NCI-H146 (cell line): ENCODE measurements at places on chromosomes 5 and 9.
A peak's percentile ranks its signal among the peaks of the same experiment; 100 is the strongest.

- no peak for DNase-seq
These were observed 131.5 kb downstream of the ARHGAP26 start for GRCh38 chr5:142901476-142902185.

GRCh38 chr5:51685419-51685818, 302.2 kb downstream of the ISL1 start:
- DNase-seq = no peak

DNA sequence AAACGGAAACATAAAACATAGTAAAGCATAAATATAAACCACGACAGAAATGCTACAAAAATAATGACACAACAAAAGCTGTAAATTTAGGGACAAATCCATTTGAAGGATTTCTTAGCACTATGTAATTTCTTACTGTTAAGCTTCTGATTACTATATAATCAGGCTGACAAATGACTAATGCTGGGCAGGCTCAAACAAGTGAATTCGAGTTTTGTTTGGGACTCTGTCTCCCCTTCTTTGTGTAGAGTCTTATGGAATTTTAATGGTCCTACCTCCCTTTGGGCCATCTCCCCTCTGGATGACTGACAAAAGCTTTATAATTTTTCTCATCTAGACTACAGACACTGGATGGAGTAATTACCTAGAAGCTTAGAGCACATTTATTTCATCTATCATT, 24.6 kb upstream of the KIF2A start:
- DNase-seq = no peak

GRCh38 chr5:52998552-52999313, 9.6 kb downstream of the ITGA2 start:
- no peak for DNase-seq

- no peak for DNase-seq
These were observed 609.2 kb downstream of the CSNK1G3 start for GRCh38 chr5:124121198-124121597.

- no peak for DNase-seq
These were observed 9.1 kb downstream of the FNIP1 start for GRCh38 chr5:131787736-131788135.

- no peak for DNase-seq
These were observed 1.3 kb downstream of the SLC12A7 start for GRCh38 chr5:1110307-1111240.

DNA sequence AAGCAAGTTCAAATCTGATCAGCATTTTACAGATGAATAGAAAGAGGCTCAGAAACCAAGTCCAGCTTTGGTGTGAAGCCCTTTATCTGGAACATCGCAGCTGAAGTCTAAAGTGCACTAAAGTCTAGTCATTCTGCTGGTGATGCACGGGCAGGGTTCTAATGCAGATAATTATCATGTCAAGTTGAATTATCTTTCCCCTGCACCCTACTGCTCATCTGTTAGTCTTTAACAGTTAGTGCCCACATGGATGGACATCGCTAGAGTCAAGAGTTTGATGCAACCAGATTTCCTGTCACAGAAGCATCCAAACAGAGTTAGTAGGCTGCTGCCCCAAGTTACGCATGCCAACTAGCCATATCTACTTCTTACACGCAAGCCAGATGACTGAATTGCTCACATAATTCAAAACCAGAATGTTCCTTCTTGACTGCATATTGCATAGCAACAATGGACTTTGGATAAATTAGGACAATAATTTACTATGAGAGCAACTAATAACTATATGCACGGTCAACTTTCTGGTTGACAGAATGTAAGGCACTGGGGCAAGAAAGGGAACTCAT, 1.6 kb upstream of the TOMM5 start:
- DNase-seq = peak; percentile 13

DNA sequence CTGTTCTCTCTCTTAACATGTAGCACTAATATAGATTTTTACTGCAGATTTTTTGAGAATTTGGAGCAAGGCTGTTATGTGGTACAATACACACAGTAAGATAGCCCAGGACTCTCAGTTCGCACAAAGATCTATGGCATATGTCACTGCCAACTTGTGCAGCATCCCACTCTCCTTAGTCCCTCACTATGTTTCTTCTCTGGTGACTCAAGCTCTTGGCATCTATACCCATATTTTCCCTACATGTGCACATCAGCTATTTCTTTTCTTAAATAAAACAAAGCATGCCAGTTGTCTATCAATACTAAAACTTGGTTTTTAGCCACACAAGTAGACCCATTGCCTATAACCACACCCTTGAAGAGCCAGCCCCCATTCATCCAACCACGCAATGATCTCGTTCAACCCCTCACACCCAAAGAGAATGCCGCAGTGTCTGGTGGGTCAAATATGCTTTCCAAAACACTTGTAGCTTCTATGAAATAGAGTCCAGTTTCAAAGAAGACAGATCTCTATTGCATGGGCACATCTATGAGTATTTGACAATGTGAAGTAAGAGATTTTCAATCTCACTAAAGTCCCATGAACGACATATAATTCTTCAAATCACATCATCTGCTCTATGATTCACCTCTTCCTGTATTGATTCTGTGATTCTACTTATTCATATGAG, 18.2 kb upstream of the IL7R start:
- DNase-seq = no peak

DNA sequence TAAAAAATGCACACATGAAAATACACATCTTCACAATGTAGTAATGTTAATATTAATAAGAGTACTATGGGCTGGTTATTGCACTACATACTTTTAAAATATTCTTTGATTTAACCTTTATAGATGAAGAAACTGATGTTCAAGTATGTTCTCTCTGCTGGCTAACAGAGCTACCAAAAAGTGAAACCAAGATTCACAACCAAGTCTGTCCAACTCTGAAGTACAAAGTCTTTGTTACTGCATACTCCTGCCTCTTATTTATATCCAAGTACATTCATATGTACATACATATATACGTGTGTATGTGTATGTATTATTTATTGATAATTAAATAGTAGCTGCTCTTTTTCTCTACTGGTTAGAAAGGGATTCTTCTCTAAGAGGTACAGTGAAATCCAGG, 325.6 kb downstream of the BNC2 start:
- DNase-seq = no peak

- no peak for DNase-seq
These were observed 175.7 kb upstream of the RORB start for GRCh38 chr9:74321396-74321795.

- DNase-seq = peak; percentile 41
These were observed 221.6 kb downstream of the ACTL7B start for GRCh38 chr9:108634204-108634603.

GRCh38 chr9:121860744-121861143, 209.3 kb downstream of the DAB2IP start:
- no peak for DNase-seq

- DNase-seq = no peak
These were observed 112.3 kb downstream of the GCNT1 start for GRCh38 chr9:76571288-76571687.

DNA sequence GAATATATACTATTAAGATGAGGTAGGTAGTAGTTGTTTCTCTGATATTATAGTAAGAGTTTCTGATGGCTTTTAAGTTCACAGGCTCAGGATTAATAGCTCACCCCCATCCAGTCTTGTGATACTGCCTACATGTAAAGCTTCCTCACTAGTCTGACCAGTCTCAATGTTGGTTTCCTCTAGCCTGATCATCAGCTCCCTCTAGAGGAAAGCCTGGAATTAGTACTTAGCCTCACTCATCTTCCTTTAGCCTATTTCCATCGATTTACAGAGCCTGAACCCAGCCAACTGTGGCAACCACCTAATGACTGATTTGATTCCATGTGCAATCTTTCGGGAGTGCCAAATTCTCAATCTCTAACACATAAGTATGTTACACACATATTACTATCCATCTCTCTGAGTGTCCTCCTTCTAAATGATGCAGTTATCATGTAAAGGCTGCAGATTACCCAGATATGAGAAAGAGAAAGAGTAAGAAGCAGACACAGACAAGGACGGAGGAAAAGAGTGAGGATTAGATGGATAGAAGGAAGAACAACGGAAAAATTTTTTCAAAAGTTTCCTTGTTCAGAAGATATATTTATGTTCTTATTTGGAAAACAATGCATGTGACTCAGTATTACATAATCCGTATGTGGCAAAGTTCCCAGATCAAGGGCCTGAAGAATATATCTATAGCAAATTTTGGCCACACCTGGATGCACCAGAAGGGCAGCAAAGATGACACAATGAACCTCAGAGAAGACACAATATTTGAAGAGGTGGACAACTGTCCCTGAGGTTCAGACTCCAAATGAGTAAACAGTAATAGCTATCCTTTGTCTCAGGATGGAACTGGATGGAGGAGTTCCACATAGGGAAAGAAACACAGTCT, 333.7 kb downstream of the ELAVL2 start:
- DNase-seq = peak; percentile 80

DNA sequence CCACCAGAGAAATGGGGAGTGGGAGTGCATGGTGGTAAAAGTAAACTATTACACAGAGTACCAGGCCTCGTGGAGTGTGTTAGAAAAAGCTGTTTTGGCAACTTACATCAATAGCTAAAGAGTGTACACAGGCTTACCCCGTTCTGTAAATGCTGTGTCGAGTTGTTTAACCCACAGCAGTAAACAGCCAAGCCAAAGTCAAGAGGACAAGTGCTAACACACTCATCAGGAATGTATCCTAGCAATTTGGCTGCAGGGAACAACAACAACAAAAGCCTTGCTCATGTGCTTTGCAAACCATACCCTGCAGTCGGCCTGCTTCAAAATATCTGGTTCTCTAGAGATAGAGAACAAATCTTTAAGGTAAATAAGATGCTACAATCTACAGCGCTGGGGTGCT, 15.9 kb downstream of the DAP start:
- DNase-seq = no peak

DNA sequence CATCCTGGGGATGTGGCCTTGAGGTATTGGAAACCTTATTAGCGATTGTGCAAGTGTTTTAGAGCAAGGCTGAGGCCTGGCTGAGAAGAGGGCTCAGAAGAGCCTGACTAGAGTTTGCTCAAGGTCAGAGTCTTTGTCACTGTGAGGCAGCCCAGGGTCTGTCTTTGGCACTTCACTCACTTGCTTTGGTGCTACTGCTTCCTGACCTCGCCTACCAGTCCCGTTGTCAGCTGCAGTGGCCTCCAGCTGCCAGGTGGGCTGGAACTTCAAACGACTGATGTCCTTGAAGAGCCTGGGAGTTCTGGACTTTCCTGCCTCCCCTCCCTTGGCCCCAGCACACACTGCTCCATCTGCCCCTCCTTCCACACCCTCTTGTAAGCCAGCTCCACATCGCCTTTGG, 228.0 kb downstream of the SNX18 start:
- no peak for DNase-seq

DNA sequence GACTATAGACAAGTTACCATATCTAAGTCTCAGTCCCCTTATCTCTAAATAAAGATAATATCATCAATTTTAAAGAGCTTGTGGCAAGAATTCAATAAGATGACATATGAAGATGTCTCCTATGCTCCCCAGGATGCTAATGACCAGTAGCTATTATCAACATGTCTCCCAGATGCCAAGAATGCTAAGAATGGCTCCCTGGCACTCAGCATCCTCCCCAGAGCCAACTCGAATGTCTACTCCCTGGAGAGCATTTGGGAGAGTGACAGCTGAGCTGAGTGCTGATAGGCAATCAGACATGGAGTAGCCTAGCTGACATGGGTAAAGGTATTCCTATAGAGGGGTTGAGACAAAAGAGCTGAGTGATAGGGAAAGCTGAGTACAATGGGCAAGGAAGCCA, 15.9 kb downstream of the P4HA2 start:
- DNase-seq = no peak

DNA sequence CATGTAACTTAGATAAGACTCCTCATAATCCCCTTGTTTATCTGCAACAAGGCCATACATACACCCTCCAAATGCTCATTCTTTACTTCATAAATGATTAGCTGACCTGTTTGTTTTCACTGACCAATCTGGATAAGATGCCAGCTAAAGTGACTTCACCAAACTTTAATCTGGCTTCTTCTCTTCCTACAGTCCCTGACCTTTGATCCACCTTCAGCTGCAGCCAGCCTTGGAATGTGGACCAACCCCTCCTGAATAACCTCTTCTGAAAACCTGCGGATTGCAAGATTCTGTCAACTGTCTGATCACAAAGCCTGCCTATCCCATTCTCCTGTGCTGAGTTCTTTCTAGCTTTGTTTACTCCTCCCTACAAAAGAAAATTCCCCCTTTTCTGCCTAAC, 476.8 kb downstream of the LRRC70 start:
- no peak for DNase-seq

GRCh38 chr5:7991125-7991821, 122.3 kb downstream of the MTRR start:
- peak; percentile 36 for DNase-seq

DNA sequence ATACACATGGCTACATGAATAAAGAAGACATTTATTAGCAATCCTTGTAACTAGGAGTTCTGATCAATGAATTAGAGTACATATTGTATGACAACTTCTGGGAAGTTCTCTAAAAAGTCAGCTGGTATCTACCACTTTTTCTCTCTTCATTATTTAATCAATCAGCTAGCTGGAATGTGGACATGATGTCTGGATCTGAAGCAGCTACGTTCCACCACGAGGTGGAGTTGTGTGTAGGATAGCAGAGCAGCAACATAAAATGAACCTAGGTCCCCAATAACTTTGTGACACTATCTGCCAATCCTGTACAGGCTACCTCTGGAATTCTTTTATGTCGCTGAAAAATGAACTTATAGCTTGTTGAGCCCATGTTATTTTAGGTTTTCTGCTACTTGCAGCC, 32.9 kb upstream of the ENTREP1 start:
- DNase-seq = no peak

DNA sequence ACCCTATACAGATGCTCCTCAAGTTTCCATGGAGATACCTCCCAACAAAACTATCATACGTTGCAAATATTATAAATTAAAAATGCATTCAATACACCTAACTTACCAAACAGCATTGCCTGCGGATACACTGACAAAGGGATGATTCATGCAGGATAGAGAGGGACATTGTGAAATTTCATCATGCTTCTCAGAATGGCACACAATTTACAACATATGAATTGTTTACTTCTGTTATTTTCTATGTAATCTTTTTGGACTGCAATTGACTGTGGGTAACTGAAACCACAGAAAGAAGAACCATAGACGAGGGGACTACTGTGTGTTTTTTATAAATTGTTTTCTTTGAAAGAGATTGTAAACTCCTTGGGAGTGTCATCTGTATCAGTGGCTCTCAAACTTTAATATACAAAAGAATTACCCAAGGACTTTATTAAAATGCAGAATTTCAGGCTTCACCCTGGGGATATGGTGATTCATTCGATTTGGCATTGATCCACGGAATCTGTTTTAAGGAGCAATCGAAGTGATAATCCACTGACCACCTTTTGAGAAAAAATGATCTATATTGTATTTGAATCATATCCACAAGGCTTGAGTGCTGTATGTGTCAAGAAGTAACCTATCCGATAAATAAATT, 146.4 kb downstream of the SGCD start:
- no peak for DNase-seq

DNA sequence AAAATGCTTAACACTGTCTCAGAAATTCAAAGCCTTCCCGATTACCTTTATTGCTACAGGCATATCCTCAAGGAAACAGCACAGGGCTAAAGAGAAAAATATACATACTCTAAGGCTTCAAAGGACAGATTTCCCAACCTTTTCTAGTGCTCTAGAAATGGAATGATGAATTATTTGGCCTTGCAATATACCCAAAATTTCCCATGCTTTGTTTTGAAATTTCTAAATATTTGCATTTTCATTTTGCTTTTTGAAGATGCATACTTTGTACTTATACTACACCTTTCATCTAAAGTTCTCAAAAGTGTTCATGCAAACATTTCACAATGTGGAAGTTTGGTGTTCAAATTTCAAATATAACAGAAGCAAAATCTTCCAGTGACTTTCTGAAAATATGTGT, 312.7 kb upstream of the PDE4D start:
- DNase-seq = no peak
